ENCODE measurements at places on chromosomes 5 and 9. TPM values are rescaled to one million over a fixed set of nuclear protein-coding genes. Genes with fewer than 3 reads are reported as not detected.

Gene SHISAL2B
- total RNA-seq: not detected

Gene PCDHA7
- total RNA-seq: 0.32 TPM

GRCh38 chr5:32559921-32560320 lies 25.4 kb upstream of the SUB1 start:
- no peak overlapping the region for H3K4me3 ChIP-seq
- no peaks in the 10 kb centered on the region for H3K27me3 ChIP-seq
- no peak for DNase-seq
- H3K4me1 ChIP-seq: no peaks in the 10 kb centered on the region
- no peak overlapping the region for H3K27ac ChIP-seq
- no peaks in the 10 kb centered on the region for H3K36me3 ChIP-seq

- no peak overlapping the region for H3K27ac ChIP-seq
- no peak overlapping the region for H3K4me3 ChIP-seq
- H3K4me1 ChIP-seq: no peaks in the 10 kb centered on the region
- H3K36me3 ChIP-seq: peaks cover 1% of the 10 kb centered on the region
- no peaks in the 10 kb centered on the region for H3K27me3 ChIP-seq
Measured at GRCh38 chr9:37514999-37515398, 29.3 kb downstream of the POLR1E start.

GRCh38 chr9:107033966-107034365 lies 171.0 kb downstream of the ZNF462 start:
- H3K4me3 ChIP-seq: no peak overlapping the region
- DNase-seq: no peak

DNA sequence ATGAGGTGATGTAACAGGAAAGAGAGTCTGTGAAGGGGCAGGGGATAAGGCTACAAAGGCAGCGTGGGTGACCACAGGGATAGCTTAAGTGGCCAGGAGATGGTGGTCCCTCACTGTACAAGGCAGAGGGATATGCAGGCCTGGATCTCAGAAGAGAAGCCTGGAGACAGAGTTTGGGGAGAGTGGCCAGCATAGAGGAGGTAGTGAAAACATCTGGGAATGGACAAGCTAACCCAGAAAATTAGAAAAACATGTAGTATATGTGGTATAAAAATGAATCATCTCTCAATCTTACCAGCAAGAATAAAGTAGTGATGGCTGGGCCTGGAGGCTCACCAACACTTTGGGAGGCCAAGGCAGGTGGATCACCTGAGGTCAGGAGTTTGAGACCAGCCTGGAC lies 349.2 kb upstream of the KLF4 start:
- H3K36me3 ChIP-seq: no peaks in the 10 kb centered on the region
- H3K27me3 ChIP-seq: no peaks in the 10 kb centered on the region

Data from aorta (tissue), 5 donors.